ENCODE measurements at places on chromosomes 5 and 9. TPM values are rescaled to one million over a fixed set of nuclear protein-coding genes. Genes with fewer than 3 reads are reported as not detected.

CA9 gene
- total RNA-seq = not detected

SH3TC2 gene
- 0.92 TPM for total RNA-seq

PCDHA9 gene
- total RNA-seq = 0.32 TPM

GCNT4 gene
- 1.9 TPM for total RNA-seq

SHISAL2B gene
- not detected for total RNA-seq

FCN1 gene
- total RNA-seq = 84.4 TPM

FABP6 gene
- total RNA-seq = 4.9 TPM

CLINT1 gene
- 79.2 TPM for total RNA-seq

FEM1C gene
- total RNA-seq = 24.1 TPM

PCDHA1 gene
- total RNA-seq = not detected

CD72 gene
- total RNA-seq = 4.5 TPM

DAPK1 gene
- total RNA-seq = 196 TPM

SLC34A1 gene
- not detected for total RNA-seq
